AG04449 (cell line): ENCODE measurements at places on chromosomes 1 and 21.

GRCh38 chr1:25543005-25543424, 391 bp upstream of the LDLRAP1 start:
- no peak for DNase-seq

- no peak for DNase-seq
These were observed 3.7 kb downstream of the CEP350 start for GRCh38 chr1:179958359-179958758.

DNA sequence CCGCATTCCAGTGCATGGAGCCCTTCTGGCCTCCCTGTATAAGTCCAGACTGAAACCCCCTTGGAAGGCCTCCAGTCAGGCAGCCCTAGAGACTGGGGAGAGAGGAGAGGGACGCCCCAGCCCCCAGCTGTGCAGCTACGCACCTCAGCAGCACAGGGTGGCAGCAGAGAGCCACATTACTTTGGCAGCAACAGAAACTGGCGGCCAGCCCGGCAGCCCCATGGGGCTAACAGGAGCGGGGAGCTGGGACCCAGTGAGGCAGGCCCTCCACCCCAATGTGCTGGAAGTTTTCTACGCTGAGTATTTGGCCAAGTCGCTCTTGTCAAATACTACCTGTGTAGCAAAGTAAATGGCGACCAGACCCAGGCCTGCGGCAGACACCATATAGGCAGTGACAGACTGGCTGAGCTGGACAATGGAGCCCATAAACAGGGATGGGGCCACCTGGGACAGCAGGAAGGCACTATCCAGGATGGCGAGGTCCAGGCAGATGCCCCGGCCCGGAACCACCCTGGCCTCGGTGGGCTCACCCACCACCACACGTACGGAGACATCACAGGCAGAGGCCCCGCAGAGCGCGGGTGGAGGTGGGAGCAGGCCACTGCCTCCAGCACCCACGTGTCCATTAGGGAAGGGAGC, 21.2 kb downstream of the SLC45A3 start:
- DNase-seq = no peak

GRCh38 chr1:207429963-207430362, 24.2 kb upstream of the CR2 start:
- DNase-seq = no peak

DNA sequence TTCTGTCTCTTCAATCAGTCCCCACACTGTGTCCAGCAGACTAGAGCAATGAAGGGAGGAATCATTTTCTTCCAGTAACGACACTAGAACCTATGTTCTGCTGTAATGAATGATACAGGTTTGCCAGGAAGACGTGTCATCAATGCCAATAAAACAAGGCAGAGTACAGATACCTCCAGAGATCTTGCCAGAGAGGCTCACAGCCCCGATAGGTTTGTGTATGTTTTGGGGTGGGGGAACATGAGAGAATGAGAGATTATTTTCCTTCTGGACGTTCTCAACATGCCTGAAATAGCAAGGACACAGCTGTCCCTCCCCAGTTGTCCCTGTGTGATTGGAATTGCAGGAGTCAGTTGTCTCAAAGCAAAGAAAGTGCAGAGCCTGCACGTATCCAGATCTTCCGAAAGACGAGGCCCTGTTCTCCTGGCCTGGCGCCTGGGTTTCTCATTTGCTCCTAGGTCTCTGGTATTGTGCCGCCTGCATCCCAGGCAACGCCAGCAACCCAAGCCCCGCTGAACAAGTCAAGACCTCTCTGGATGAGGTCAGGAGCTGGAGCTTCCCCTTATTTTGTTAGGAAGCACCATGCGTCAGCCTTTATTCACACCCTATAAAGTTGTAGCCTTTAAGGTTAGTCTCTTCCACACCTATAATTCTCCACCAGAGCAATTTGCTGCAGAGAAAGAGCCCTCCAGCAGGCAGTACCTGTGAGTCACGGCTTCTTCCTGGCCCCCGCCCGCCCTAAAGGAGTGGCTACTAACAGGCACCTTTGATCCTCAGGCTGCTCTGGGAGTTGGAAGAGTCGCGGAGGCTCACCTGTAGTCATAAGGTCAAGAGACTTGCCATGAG, 130.5 kb downstream of the TOMM20 start:
- DNase-seq = no peak

DNA sequence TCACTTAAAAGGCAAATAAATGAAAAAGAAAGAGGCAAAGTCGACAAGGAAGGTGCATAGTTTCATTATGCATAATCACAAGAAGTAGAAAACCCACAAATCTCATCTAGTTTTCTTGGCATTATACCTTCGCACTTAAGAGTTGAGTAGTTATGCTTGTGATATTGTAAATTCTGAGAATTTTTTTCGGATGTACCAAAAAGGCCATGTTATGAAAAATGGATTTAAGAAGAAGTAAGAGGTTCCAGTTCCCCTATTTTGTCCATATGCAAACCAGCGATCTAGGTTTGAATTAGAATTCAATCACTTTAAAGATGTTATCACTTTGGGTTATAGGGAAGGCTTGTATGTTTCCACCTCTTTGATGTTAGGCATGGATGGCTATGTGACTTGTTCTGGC, 7.9 kb upstream of the ERICH3 start:
- DNase-seq = no peak

- no peak for DNase-seq
These were observed 25.1 kb downstream of the SHCBP1L start for GRCh38 chr1:182927693-182928433.

DNA sequence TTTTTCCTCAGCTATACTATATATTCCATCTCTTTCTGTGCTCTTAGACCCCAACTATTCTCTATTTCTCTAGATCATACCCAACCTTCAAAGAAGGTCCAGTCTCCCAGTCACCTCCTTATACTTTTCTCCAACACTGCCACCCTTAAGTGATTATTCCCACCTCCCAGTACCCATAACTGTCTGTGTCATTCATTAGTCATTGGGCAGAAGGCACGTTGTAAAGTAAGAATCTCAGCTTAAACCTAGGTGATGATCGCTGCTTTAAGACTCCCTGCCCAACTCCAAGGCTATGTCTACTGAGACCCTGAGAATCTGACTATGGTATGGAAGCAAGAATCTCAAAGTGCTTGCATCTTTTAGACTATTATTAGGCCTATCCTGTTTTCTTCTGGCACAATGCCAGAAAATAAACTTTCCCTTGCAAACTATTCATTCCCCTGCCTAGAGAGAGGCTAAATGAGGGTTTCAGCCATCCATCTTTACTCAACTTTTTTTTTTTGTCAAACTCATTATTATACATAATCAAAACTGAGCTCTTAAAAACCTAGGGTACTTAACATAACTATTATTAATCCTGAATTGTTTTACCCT, 174.3 kb upstream of the DPT start:
- DNase-seq = no peak

- no peak for DNase-seq
These were observed 256.2 kb upstream of the PLXNA2 start for GRCh38 chr1:208500375-208500774.

GRCh38 chr1:25616987-25617624, 515 bp downstream of the MAN1C1 start:
- no peak for DNase-seq
